Fibroblast of skin of right biceps (primary cell): ENCODE measurements at places on chromosomes 2 and 18.

GRCh38 chr18:62616331-62616805, 93.5 kb downstream of the ZCCHC2 start:
- peak; percentile 70 for DNase-seq

DNA sequence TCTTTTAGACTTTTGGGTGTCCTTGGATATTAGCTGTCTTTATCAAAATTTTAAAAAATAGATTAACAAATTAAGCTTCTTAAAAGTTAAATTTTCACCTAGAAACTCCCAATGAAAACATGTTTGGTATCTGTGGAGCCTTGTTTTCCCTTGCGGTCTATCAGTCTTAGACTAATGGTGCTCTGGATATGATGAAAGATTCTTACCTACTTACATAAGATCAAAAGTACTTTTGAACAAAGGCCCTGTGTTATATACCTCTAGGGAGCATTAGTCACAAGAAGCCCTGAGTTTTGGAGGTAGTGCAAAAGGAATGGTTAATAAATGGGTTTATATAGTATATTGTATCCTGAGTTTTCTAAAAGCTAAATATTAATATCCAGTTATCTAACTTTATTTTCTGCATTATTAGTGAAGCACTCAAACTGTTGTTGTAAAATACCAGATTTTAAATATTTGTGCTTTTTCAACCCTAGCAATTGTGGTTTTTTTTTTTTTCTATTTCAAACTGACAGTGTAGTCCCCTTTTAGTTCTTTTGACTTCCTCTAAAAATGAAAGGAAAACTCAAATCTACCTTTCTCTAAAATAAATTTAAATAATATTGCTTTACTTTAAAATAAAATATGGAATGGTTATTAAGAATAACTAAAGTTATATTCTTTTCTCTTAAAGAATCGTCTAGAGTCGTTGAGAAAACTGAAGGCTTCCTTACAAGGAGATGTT, 18.1 kb downstream of the NDC80 start:
- peak; percentile 23 for DNase-seq

DNA sequence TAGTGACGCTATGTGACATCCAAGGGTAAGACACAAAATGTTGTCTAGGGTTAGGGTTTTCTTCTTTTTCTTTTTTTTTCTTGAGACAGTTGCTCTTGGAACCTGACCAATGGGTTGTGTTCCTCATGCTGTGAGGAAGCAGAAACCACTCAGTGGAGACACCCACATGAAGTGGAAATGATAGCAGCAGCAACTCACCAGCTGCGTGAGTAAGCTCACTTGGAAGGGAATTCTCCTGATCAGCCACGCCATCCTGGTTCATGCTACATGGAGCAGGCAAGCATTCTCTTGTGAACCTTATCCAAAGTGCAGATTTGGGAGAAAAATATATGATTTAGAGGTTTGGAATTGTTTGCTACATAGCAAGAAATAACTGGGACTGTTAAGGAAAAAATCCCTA, 863.7 kb downstream of the EPHA4 start:
- peak; percentile 30 for DNase-seq

- no peak for DNase-seq
Measured at GRCh38 chr2:139721411-139721995, 941.3 kb upstream of the NXPH2 start.
